ENCODE measurements at places on chromosomes 2 and 18.

DNA sequence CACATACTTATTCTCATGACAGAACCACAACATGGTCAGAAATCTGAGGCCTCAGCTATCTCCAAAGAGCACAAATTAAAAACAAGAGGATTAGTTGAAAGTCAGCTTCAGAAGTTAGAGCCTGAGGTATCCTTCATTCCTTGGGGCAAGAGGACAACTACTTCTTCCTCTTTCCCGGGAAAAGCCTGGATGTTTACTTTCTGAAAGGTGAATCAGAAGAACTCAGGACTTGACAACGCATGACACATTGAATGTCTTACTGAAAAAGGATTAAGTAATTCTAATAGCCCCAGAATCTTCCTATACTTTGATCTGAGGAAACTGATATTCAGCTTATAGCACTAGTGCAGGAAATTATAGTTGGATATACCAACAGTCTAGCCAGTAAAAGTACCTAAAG, 573.2 kb downstream of the METTL4 start:
- no peak for DNase-seq

DNA sequence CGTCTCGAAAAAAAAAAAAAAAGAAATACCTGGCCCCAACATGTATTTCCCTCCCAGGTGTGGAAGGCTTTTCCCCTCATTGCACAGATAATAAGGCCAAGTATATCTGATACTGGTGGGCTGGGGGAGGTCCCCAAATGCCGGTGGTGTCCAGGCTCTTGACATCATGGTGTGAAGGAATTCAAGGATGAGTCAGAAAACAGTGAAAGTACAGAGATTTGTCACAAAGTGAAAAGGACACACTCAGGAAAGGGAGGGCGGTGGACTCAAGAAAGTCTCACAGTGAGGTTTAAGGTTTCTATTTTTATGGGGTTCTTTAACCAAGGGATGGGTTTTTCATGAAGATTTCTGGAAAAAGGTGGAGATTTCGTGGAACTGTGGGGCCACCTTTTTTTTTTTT, 37.8 kb upstream of the FZD5 start:
- no peak for DNase-seq

DNA sequence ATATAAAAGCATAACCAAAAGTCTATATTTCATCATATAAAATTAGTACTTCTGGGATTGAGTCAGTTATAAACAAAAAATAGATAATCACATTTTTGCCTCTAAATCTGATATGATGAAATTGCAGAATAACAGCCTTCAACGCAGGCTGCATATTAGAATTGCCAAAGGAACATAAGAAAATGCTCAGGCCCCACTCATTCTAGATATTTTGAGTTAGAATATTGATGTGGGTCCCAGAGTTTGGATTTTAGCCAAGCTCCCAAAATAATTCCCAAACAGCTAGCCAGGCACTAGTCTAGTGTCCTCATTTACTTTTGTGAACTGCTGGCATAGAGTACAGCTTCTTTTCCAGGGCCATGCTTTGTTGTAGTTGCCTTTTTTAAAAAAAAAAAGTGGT, 63.5 kb downstream of the ZDBF2 start:
- no peak for DNase-seq

DNA sequence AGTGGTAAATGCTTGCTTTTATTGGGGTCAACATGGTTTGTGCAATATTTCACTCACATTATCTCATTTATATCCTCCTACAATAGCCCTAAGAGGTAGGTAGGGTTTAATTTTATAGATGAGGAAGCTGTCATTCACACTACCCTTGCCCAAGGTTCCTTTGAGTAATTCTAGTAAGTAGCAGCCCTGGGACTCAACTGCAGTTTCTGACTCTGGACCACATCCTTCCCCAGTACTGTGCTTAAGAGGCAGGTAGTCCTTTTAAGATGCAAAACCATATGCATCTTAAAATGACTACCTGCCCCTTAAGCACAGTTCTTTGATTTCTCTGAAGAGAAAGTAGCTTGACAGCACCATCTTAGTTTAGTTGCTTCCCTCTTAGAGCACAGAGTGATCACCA, 15.7 kb upstream of the NT5C1B start:
- no peak for DNase-seq

DNA sequence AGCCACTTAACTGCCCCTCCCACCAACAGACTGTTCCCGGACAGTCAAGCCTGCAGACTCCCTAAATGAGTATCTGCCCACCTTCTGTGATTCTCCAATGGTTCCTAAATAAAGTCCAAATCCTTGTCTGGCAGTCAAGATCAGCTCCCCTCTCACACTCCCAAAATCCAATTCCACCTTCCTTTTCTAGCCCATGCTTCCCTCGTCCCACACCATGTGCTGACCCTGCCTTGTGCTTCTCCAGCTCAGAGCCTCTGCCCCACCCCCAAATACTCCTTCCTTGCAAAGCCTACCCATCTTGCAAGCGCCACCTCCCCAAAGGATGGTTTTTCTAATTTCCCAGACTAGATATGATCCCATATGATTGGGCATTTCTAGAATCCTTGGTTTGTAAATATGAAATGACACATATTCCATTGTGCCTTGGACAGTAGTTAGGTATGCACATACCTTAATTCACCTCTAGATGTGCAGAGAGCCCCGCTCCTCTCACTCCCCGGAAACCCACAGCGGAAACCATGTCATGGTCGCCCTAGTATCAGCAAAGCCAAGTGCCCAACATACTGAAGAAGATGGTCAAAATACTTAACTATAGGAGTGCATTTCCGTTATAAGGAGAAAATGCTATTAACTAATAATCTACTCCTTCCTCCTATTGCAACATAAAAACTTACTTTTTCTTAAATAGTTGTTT, 97.2 kb downstream of the KCTD1 start:
- DNase-seq, result no peak

- no peak for DNase-seq
Observed at GRCh38 chr18:24731981-24732380, 271.5 kb downstream of the HRH4 start.

DNA sequence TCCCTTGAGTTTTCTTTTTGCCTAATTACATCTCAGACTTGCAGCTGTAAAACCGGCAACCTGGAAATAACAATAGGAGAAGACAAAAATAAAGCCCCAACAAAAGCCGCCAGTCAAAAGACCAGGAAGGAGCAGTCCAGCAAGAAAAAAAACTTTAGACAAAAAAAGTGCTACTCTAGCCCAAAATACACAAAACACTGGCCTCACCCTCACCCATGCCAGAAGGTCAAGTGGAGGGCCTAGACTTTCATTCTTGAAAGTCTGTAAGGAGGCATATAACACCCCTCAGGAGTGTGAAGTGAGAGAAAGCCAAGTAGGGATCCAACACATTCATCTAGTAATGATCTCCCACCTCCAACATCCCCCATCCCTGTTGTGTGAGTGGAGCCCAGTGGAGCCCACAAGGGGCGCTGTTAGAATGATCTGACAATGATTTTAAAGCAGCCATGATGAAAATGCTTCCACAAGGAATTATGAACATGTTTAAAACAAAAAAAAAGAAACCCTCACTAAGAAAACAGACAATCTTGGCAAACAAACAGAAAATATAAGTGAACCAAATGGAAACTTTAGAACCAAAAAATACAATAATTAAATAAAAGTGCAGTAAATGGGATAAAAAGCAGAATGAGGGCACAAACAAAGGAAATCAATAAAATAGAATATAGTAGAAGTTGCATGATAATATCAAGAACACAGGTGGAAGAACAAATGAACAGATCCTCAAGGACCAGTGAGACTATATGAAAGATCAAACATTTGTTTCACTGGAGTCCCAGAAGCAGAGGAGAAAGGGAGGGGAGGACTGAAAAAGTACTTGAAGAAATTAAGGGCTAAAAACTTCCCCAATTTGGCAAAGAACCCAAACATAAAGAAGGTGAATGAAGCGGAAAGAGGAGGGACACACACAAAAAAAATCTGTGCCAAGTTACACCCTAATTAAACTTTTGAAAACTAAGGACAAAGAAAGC, 23.9 kb downstream of the SESTD1 start:
- DNase-seq, result no peak

- DNase-seq, result no peak
Observed at GRCh38 chr18:35110554-35111485, 69.6 kb downstream of the MAPRE2 start.

All from cortex of kidney (tissue), 1 donor.